WTC11 (cell line): ENCODE measurements at places on chromosomes 13 and 19. TPM values are rescaled to one million over a fixed set of nuclear protein-coding genes. Genes with fewer than 3 reads are reported as not detected.

NPAS1 gene
- 6.8 to 11.1 TPM (median 10.3 TPM) in 3 replicates for total RNA-seq

PEG3 gene
- total RNA-seq = 0.27 to 0.83 TPM (median 0.32 TPM) in 3 replicates

ZNF726 gene
- total RNA-seq = 0.25 TPM in 1 of 3 replicates, not detected in the others

OR7D2 gene
- not detected in 3 replicates for total RNA-seq

PSG7 gene
- not detected in 3 replicates for total RNA-seq

LACC1 gene
- 5.5 to 6.1 TPM (median 5.6 TPM) in 3 replicates for total RNA-seq
